Epithelial cell of prostate (primary cell): ENCODE measurements at places on chromosomes 2 and 18.

DNA sequence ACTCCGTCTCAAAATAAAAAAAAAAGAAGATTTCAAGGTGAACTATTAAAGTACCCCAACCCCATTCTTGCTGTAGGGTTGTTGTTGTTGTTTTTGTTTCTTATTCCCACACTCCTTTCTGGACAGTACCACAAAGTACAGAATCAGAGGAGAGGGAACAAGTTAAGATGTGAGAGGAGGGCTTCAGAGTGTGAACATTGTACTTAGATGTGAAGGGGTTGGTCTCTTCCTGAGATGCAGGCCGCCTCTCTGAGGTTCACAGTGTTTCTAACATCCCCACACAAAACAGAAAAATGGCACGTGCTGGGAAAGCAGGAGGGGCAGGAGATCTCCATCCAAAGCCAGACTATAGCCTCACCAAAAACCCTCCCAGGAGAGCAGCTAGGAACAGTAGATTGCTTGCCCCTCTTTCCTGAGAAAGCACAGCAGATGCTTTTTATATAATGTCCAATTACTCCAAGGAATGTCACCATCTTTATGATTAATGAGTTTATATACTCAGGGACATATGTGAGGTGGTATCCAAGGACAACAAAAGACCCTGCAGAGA, 22.6 kb downstream of the ADD2 start:
- DNase-seq: no peak

DNA sequence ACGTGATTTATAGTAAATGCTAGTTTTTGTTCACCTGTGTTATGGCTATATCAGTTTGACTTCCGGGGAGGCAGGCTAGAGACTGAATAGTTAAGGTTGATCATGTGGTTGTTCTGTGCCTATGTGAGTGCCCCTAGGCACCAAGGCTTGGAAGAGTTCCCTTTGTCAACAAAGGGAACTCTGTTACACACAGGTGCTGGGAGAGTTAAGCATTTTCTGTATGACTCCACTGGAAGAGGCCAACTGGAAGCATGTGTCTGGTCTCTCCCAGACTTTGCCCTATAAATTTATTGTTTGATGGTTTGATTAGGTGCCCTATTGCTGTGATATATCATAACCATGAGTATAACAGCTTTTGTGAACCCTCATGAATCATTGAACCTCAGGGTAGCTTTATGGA, 63.8 kb downstream of the ARL6IP6 start:
- DNase-seq: no peak

DNA sequence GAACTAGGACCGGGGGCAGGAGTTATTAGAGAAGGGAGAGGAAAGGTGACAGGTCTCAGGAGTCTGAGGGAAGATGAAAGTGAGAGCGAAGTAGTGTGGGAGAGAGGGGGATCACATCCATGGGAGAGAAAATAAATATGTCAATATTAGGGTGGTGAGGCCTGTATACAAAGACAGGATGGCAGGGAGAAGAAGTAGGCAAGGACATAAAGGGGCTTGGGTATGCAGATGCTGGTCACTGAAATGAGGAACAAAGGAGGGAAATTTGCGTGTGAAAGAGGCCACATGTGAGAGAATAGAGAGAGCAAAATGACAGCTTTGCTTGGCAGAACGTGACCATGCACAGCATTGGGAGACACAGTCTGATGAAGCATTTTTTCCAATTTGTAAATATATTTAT, 13.6 kb downstream of the METAP1D start:
- no peak for DNase-seq

DNA sequence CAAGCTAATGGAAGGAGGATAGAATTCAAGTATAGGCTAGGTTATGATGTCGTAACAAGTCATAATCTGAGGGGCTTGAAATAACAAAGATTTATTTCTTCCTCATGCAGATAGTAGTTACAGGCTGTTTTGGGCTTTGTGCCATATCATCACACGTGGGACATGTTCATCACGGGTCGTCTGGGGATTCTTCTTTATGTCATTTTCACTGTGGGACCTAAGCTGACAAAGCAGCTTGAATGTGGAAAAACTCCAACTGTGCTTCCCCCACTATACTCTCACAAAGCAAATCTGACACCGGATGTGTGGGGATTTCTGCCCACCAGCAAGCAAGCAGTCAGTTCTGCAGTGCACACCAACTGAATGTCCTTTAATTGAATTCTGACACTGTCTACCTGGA, 124.8 kb downstream of the LTBP1 start:
- no peak for DNase-seq

GRCh38 chr2:240530181-240530580, 27.6 kb downstream of the ANKMY1 start:
- no peak for DNase-seq

GRCh38 chr2:43005975-43006833, 213.8 kb upstream of the HAAO start:
- DNase-seq: no peak

GRCh38 chr2:70381235-70381634, 79.4 kb upstream of the FAM136A start:
- DNase-seq: peak; percentile 77

DNA sequence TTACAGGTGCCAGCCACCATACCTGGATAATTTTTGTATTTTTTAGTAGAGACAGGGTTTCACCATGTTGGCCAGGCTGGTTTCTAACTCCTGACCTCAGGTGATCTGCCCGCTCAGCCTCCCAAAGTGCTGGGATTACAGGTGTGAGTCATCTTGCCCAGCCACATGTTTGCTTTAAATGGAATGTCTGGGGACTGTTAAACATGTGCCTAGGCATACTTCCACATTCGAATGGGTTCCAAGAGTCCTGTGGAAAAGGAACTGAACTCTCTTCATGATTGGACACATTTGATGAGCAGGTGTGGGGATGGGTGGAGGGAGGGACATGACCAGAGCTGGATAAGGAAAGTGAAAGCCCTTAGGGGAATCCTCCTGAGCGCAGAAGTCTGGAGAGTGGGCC, 58.4 kb upstream of the GREB1L start:
- DNase-seq: no peak

DNA sequence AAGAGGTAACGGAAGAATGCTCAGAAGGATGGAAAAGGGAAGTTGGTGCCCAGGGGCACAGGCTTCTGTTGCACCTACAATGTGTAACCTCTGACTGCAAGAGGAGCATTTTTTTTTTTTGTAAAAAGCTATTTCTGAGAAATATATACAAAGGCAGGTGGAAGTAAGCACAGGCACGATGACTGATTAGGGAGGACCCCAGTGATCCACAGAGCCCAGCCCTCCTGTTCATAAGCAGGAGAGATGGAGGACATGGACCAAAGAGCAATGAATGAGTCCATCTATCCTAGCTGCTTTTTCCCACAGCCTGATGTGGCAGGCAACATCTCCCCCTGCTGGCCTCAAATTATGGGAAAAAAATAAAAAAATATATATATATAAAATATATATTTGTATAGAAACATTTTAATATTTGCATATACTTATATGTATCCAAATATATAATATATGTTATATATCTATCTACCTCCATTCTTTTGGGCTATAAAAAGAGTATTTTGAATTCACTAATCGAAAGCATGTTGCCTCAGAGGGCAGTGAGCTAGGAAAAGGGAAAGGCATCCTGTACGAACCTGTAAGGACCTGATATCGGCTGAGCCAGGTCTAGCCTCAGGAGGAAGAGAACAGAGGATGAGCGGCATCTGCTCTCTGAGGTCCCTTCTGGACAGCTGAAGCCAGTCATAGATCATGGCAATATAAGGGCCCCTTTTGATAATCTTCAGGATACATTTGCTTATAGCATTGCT, 166.0 kb upstream of the STK17B start:
- no peak for DNase-seq

DNA sequence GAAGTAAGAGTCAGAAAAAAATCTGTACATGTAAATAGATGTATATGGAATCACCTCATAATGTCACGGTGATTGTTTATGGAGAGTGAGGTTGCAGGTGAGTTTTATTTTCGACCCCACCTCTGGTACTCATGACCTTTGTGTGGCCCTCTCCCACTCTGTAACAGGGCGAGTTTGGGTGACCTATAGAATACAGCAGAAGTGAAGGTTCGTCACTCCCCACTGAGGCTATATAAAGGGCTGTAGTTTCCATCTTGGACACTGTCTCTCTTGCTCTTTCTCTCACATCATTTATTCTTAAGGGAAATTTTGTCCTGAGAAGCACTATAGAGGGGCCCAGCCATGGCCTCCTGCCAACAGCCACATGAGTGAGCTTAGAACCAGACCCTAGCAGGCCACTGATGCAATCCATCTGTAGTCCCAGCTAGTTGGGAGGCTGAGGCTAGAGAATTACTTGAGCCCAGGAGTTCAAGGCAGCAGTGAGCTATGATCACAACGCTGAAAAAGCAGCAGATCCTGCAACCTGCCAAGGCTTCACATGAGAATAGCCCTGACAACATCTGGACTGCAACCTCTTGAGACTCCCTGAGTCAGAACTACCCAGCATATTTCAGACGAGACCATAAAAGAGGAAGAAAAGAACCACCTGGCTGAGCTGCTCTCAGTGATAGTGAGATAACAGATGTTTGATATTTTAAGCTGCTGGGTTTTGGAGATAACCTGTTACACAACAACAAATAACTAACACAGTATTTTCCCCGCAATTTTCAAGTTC, 74.3 kb upstream of the SLC1A4 start:
- no peak for DNase-seq

DNA sequence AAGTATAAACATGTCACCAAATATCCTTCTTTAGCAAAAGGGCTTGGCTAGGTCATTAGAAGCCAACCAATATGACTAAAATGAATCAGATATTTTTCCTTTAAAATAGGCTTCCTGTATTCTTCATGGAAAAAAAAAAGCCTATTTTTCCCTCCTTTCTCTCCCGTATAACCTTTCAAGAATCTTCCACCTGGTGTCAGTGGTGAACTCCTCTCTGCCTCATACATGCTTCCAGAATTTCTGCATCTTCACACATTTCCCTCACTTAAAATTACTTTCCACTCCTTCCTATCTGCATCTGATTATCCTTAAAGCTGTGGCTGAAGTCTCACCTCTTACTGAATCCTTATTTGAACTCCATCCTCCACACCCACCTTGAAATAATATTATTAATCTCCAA, 116.9 kb upstream of the FANCL start:
- DNase-seq: no peak

DNA sequence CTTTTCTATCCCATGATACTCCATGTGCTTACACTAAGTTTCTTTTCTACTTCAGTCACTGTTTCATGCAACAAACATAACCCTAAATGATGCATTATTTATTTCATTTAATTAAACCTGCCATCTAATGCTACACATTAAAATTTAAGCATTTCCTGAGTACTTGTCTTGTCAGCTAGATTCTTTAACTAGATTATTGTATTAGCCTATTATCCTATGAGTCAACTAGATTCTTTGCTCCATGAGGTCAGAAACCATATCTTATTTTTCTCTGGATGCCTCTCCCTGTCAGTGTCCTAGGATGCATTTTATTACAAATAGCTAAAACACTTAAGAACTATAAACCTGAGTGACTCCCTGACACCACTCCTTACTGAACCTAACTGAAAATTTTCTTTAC, 652.4 kb downstream of the SLC4A3 start:
- no peak for DNase-seq

DNA sequence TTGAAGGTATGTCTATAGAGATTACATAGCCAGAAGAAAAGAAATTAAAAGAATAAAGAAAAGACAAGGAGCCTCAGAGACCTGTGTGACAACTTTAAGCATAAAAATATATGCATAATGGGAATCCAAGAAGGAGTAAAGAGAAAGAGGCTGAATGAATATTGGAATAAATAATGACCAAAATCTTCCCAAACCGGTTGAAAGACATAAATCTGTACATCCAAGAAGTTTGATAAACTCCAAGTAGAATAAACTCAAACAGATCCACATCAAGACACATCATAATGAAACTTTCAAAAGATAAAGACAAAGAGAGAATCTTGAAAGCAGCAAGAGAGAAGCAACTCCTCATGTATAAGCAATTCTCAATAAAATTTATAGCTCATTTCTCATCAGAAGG, 132.4 kb upstream of the ZNF516 start:
- DNase-seq: no peak
